ENCODE measurements at places on chromosomes 3 and 15. TPM values are rescaled to one million over a fixed set of nuclear protein-coding genes. Genes with fewer than 3 reads are reported as not detected.

GRCh38 chr3:160804762-160805161 lies 48.7 kb downstream of the PPM1L start:
- no peak for DNase-seq

DNA sequence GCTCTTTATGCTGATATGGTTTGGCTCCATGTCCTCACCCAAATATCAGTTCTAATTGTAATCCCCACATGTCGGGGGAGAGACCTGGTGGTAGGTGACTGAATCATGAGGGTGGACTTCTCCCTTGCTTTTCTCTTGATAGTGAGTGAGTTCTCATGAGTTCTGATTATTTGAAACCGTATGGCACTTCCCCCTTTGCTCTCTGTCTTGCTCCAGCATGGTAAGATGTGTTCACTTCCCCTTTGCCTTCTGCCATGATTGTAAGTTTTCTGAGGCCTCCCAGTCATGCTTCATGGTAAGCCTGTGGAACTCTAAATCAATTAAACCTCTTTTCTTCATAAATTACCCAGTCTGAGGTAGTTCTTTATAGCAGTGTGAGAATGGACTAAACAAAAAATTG lies 107.6 kb downstream of the IMPG2 start:
- DNase-seq, result no peak

GRCh38 chr3:46162975-46163555 lies 45.0 kb downstream of the CCR1 start:
- DNase-seq, result no peak

- DNase-seq, result no peak
These were observed 8.7 kb downstream of the DAZL start for GRCh38 chr3:16596352-16597032.

DNA sequence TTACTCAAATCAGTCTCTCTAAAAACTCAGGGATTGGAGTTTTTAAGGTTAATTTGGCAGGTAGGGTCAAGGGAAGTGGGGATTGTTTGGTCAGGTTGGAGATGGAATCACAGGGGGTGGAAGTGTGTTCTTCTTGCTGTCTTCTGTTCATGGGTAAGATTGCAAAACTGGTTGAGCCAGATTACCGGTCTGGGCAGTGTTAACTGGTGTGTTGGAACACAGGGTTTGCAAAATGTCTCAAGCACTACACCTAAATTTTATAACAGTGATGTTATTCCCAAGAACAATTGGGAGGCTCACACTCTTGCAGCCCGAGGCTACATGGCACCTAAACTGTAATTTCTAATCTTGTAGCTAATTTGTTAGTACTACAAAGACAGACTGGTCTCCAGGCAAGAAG lies 425.4 kb downstream of the PLOD2 start:
- no peak for DNase-seq

TNFSF10 gene
- 118 TPM for total RNA-seq

TMEM212 gene
- total RNA-seq, result not detected

- DNase-seq, result no peak
These were observed 767 bp downstream of the AP3S2 start for GRCh38 chr15:89893027-89893426.

GRCh38 chr3:160081958-160082533 lies 93.4 kb downstream of the IL12A start:
- no peak for DNase-seq

All from colonic mucosa (tissue), 4 donors.